ENCODE measurements at places on chromosomes 2 and 18.

- H3K27me3 ChIP-seq: no peaks in the 10 kb centered on the region
- no peaks in the 10 kb centered on the region for H3K36me3 ChIP-seq
- H3K27ac ChIP-seq: no peak overlapping the region
- no peak overlapping the region for H3K4me3 ChIP-seq
- no peak for DNase-seq
Observed at GRCh38 chr2:164661349-164661748, 40.1 kb upstream of the GRB14 start.

GRCh38 chr2:71299507-71299906 lies 32.1 kb upstream of the ZNF638 start:
- H3K4me1 ChIP-seq: no peaks in the 10 kb centered on the region
- H3K27ac ChIP-seq: no peak overlapping the region
- no peaks in the 10 kb centered on the region for H3K36me3 ChIP-seq

DNA sequence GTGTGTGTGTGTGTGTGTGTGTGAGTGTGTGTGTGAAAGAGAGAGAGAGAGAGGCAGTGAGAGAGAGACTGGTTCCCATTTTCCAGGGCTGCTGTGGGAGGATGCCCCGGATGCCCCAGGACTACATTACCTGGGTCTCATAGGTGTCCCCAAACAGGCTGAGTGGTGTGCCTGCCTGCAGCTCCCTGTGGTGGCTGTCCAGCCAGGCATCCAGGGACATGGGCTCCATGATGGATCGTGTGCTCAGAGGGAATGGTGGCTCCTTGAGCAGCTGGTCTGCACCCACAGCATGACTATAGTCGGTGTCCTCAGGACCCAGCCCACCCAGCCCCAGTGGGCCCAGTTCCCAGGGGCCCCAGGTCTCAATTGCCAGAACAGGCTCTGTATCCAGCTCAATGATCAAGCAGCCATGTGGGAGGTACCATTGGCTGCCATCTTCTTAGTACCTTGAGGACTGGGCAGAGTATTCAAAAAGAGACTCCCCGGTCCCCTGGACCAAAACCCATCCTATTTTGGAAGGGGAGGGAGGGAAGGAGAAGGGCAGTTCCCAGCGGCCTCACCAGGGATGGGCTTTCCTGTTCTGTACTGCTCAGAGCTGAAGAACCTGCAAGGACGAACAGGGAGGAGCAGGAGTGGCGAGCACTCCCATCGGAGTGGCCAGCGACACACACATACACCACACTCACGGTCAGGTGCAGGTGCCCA lies 5.8 kb upstream of the OXER1 start:
- DNase-seq: no peak
- no peaks in the 10 kb centered on the region for H3K36me3 ChIP-seq
- no peak overlapping the region for H3K27ac ChIP-seq
- peaks cover 16% of the 10 kb centered on the region for H3K4me1 ChIP-seq

GRCh38 chr2:72149556-72150156 lies 2.0 kb upstream of the CYP26B1 start:
- H3K27me3 ChIP-seq: peaks cover 60% of the 10 kb centered on the region
- no peaks in the 10 kb centered on the region for H3K36me3 ChIP-seq
- H3K27ac ChIP-seq: no peak overlapping the region

DNA sequence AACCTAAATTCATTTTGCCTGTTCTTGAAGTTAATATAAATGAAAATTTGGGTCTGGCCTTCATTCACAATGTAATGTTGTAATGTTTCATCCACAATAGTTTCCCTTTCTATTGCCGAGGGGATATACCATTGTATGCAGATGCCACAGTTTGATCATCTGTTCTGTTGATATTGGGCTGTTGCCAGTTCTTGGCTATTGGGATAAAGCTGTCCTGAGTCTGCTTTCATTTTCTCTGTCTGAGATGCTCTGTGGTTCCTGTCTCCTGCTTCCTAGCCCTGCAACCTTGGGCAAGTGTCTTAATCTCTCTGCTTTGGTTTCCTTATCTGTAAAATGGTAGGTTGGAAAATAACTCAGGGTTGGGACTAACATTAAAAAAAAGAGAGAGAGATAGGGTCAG lies 25.2 kb downstream of the B3GNT2 start:
- H3K27me3 ChIP-seq: no peaks in the 10 kb centered on the region
- peaks cover 50% of the 10 kb centered on the region for H3K36me3 ChIP-seq
- H3K4me1 ChIP-seq: peaks cover 7% of the 10 kb centered on the region
- no peak for DNase-seq

GRCh38 chr18:12032786-12033642 lies 51.7 kb downstream of the IMPA2 start:
- no peaks in the 10 kb centered on the region for H3K36me3 ChIP-seq
- peaks cover 4% of the 10 kb centered on the region for H3K4me1 ChIP-seq
- H3K27me3 ChIP-seq: peaks cover 38% of the 10 kb centered on the region
- H3K4me3 ChIP-seq: no peak overlapping the region

DNA sequence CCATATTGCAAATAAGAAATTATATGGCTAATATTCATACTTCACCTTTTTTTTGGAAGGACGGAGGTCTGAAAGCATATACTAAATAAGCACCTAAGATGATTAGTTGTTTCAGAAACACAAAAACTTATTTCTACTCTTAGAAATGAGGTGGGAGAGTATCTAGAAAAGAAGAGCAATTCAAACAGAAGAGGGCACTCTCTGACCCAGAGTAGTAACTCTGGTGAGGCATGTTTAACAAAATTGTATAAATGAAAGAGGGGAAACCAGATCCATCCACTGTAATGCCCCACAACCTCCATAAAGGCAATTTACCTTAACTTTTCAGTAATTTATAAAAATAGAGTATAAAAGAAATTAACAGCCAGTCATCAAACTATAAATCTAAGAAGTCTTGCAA lies 669.6 kb upstream of the VRK2 start:
- H3K27ac ChIP-seq: no peak overlapping the region
- no peaks in the 10 kb centered on the region for H3K36me3 ChIP-seq
- no peak overlapping the region for H3K4me3 ChIP-seq
- H3K27me3 ChIP-seq: no peaks in the 10 kb centered on the region
- DNase-seq: no peak
- no peaks in the 10 kb centered on the region for H3K4me1 ChIP-seq

GRCh38 chr18:79583984-79584401 lies 95.6 kb upstream of the CTDP1 start:
- peaks cover 2% of the 10 kb centered on the region for H3K27me3 ChIP-seq
- no peaks in the 10 kb centered on the region for H3K4me1 ChIP-seq
- no peak overlapping the region for H3K4me3 ChIP-seq
- no peaks in the 10 kb centered on the region for H3K36me3 ChIP-seq
- H3K27ac ChIP-seq: no peak overlapping the region

GRCh38 chr18:49013291-49013691 lies 62.5 kb upstream of the SMAD7 start:
- no peak overlapping the region for H3K4me3 ChIP-seq
- H3K4me1 ChIP-seq: peaks cover 19% of the 10 kb centered on the region
- DNase-seq: no peak
- no peaks in the 10 kb centered on the region for H3K27me3 ChIP-seq
- H3K27ac ChIP-seq: no peak overlapping the region

- DNase-seq: no peak
- no peak overlapping the region for H3K27ac ChIP-seq
- H3K4me1 ChIP-seq: no peaks in the 10 kb centered on the region
- no peak overlapping the region for H3K4me3 ChIP-seq
Observed at GRCh38 chr2:100073110-100073509, 69.3 kb downstream of the AFF3 start.

GRCh38 chr2:132383956-132384355 lies 32.6 kb upstream of the GPR39 start:
- no peaks in the 10 kb centered on the region for H3K27me3 ChIP-seq
- H3K27ac ChIP-seq: no peak overlapping the region
- no peak for DNase-seq

GRCh38 chr2:105802587-105802986 lies 57.9 kb downstream of the NCK2 start:
- peak; percentile 36 for DNase-seq
- no peak overlapping the region for H3K27ac ChIP-seq
- H3K4me1 ChIP-seq: peaks cover 33% of the 10 kb centered on the region
- no peaks in the 10 kb centered on the region for H3K36me3 ChIP-seq

DNA sequence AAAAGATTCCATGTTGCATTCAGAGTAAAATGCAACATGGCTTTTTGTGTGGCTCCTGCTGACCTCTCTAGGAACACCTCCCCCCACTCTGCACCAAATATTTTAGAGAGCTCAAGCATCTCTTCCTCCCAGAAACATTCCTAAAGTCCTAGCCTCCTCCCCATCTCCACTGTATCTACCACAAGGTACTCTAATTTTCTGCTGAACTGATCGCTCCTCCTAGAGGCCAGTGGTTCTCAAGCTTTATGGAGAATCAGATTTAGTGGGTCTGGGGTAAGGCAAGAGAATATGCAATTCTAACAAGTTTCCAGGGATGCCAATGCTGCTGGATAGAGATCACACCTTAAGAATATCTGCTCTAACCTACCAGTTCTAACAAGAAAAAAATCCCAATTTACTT lies 89.5 kb upstream of the HNRNPA3 start:
- no peaks in the 10 kb centered on the region for H3K4me1 ChIP-seq
- 0 out of 3 replicates have a peak, but pooled peaks cover 2% of the 10 kb centered on the region for H3K27me3 ChIP-seq
- DNase-seq: no peak
- H3K4me3 ChIP-seq: no peak overlapping the region
- H3K27ac ChIP-seq: no peak overlapping the region

GRCh38 chr18:3250237-3251107 lies 2.9 kb downstream of the MYL12A start:
- DNase-seq: no peak
- H3K4me1 ChIP-seq: peaks cover 9% of the 10 kb centered on the region
- H3K4me3 ChIP-seq: peak overlapping the region; percentile 2
- H3K36me3 ChIP-seq: peaks cover 67% of the 10 kb centered on the region
- H3K27me3 ChIP-seq: no peaks in the 10 kb centered on the region

DNA sequence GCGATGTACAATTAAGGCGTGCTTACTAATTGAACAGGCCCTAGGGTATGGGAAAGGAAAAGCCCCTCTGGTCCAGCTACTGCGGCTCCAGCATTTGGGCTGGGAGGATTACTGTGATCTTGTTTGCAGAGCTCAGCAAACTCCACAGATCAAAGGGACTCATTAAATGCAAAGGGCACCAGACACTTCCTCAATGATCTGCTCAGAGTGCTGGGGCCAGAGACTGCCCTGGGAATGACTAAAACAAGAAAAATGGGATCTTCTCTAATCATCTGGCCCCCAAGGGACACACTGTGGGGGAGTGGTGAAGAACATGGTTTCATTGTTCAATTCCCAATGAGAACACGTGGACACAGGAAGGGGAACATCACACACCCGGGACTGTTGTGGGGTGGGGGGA lies 85.0 kb downstream of the MARCHF4 start:
- H3K27ac ChIP-seq: no peak overlapping the region
- H3K4me3 ChIP-seq: no peak overlapping the region
- no peaks in the 10 kb centered on the region for H3K36me3 ChIP-seq

GRCh38 chr18:12579775-12580174 lies 78.1 kb downstream of the SPIRE1 start:
- H3K36me3 ChIP-seq: no peaks in the 10 kb centered on the region
- no peaks in the 10 kb centered on the region for H3K4me1 ChIP-seq
- H3K27me3 ChIP-seq: no peaks in the 10 kb centered on the region
- H3K4me3 ChIP-seq: no peak overlapping the region
- DNase-seq: no peak
- H3K27ac ChIP-seq: no peak overlapping the region

Measured in K562 (cell line).